Activated T-helper 1 cell treated with anti-CD3 and anti-CD28 coated beads, Interleukin-12 subunit alpha, Interleukin-12 subunit beta, Interleukin-2, Interleukin-4 antibody, amounts not matched to agents 30 ng/mL and 10 ng/mL and 1 ng/mL, durations not matched to agents 14 hours and 24 hours and 36 hours (primary cell): ENCODE measurements at places on chromosomes 7 and 10. TPM values are rescaled to one million over a fixed set of nuclear protein-coding genes. Genes with fewer than 3 reads are reported as not detected.

The TAS2R5 gene
- 0.67 and 0.98 TPM in 2 replicates for total RNA-seq

DNA sequence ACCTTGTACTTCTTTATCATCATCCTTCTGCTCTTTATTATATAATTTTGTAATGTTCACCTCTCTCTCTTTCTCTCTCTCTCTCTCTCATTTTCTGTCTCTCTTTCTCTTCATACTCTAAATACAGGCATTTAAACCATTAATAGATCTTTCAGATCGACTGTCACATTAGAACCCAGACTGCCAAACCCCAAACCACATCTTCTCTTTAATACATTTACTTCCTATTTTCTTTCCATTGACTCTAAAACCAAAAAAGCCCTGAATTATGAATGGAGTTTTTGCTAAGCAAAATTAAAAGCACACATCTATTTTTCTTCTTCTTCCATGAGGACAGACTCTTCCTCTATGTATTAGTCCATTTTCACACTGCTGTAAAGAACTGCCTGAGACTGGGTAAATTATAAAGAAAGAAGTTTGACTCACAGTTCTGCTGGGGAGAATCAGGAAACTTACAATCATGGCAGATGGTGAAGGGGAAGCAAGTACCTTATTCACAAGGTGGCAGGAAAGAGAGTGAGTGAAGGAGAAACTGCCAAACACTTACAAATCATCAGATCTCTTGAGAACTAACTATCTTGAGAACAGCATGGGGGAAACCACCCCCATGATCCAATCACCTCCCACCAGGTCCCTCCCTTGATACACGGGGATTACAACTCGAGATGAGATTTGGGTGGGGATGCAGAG is 272.7 kb upstream of the MGMT start:
- H3K27ac ChIP-seq, result no peak overlapping the region
- H3K4me3 ChIP-seq, result no peak overlapping the region
- no peaks in the 10 kb centered on the region for H3K4me1 ChIP-seq
- DNase-seq, result no peak
- H3K27me3 ChIP-seq, result peaks cover 9% of the 10 kb centered on the region

The CLCN1 gene
- total RNA-seq, result not detected in 2 replicates

The SPDYE9 gene
- not detected in 2 replicates for total RNA-seq

- no peaks in the 10 kb centered on the region for H3K4me1 ChIP-seq
- no peak overlapping the region for H3K27ac ChIP-seq
- no peak for DNase-seq
- no peaks in the 10 kb centered on the region for H3K36me3 ChIP-seq
- no peak overlapping the region for H3K4me3 ChIP-seq
These were observed 5.1 kb downstream of the RAPGEF5 start for GRCh38 chr7:22351878-22352277.

DNA sequence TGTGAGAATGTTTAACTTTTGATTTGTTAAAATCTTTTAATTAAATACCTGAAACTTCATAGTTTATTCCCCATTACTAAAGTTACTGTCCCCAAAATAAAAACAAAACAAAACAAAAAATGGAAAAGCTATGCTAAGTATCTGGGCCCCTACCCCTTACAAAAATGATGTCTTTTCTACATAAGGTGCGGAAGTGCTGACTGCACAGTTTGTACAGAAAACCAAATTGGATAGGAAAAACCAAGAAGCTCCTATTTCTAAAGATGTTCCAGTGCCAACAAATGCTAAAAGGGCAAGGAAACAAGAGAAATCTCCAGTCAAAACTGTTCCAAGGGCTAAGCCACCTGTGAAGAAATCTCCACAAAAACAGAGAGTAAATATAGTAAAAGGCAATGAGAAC is 50.5 kb downstream of the TASOR2 start:
- peaks cover 42% of the 10 kb centered on the region for H3K4me1 ChIP-seq
- peak overlapping the region; percentile 41 for H3K27ac ChIP-seq
- no peak for DNase-seq
- H3K27me3 ChIP-seq, result no peaks in the 10 kb centered on the region
- H3K36me3 ChIP-seq, result peaks cover 42% of the 10 kb centered on the region

The LRIT2 gene
- not detected in 2 replicates for total RNA-seq

- peaks cover 38% of the 10 kb centered on the region for H3K27me3 ChIP-seq
- H3K36me3 ChIP-seq, result peaks cover 3% of the 10 kb centered on the region
- peak overlapping the region; percentile 84 for H3K27ac ChIP-seq
- no peak overlapping the region for H3K4me3 ChIP-seq
- no peak for DNase-seq
- peaks cover 27% of the 10 kb centered on the region for H3K4me1 ChIP-seq
These were observed 6.1 kb upstream of the LAMB4 start for GRCh38 chr7:108136191-108136688.

DNA sequence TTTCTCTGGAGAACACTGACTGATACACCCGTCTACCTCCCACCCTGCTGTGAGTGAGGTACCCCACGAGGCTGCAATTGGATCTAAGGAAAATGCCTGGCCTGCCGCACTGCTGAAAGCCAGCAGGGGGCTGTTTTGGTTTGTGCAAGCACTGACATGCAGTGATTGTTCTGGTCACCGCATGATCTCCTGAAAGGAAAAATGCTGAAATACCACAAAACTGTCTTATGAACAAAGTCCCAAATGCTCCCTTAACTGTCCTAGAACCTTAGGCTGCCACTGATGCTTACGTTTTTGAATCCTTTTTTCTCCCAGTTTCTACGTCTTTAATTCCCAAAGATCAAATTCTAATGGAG is 132.7 kb downstream of the JCAD start:
- H3K4me1 ChIP-seq, result no peaks in the 10 kb centered on the region
- H3K27ac ChIP-seq, result no peak overlapping the region
- DNase-seq, result no peak
- H3K27me3 ChIP-seq, result peaks cover 7% of the 10 kb centered on the region

GRCh38 chr10:5623081-5623748 is 43.2 kb downstream of the ASB13 start:
- peak; percentile 72 for DNase-seq
- H3K4me3 ChIP-seq, result no peak overlapping the region
- no peaks in the 10 kb centered on the region for H3K4me1 ChIP-seq
- no peak overlapping the region for H3K27ac ChIP-seq
- peaks cover 6% of the 10 kb centered on the region for H3K27me3 ChIP-seq
- no peaks in the 10 kb centered on the region for H3K36me3 ChIP-seq

The STEAP1 gene
- 1.9 and 3.3 TPM in 2 replicates for total RNA-seq

GRCh38 chr7:101410743-101411507 is 48.2 kb downstream of the COL26A1 start:
- no peaks in the 10 kb centered on the region for H3K36me3 ChIP-seq
- no peak overlapping the region for H3K27ac ChIP-seq
- DNase-seq, result peak; percentile 20
- H3K27me3 ChIP-seq, result no peaks in the 10 kb centered on the region

The TAC1 gene
- total RNA-seq, result 0.31 and 0.51 TPM in 2 replicates

DNA sequence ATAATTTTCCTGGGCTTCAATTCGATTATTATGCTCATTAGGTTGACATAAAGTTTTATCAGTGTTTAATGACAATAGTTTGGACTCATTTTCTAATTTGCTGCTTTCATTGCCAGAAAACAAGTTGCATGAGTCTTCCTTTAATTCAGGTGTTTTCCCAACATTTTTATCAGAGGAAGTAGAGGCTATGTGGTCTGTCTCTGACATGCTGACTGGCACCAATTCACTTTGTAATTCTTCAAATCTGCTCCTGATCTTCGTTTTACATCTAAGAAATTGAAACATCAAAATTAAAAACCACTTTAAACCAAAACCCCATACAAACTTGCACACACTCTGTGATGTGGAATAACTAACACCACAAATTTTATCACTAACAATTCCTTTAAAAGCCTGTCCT is 10.9 kb downstream of the CCDC186 start:
- H3K36me3 ChIP-seq, result peaks cover 25% of the 10 kb centered on the region
- no peak for DNase-seq
- peak overlapping the region; percentile 6 for H3K27ac ChIP-seq
- H3K27me3 ChIP-seq, result no peaks in the 10 kb centered on the region
- peaks cover 24% of the 10 kb centered on the region for H3K4me1 ChIP-seq

DNA sequence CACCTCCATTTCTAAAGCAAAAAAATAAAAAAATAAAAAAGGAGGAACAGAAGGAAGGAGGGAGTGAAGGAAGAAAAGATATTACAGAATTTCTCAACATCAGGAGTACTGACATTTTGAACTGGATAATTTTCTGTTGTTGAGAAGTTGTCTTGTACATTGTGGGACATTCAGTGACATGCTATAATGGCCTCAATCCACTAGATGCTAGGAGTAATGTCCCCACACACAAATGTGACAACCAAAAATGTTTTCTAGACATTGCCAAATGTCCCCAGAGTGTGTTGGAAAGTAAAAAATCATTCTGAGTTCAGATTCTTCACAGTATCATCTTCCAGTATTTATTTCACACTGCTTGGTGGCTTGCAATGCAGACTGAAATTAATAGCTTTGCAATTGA is 6.5 kb downstream of the ZNF438 start:
- peaks cover 2% of the 10 kb centered on the region for H3K4me1 ChIP-seq
- no peak overlapping the region for H3K27ac ChIP-seq
- DNase-seq, result no peak
- no peaks in the 10 kb centered on the region for H3K27me3 ChIP-seq
- H3K4me3 ChIP-seq, result no peak overlapping the region
- H3K36me3 ChIP-seq, result peaks cover 2% of the 10 kb centered on the region

The BHLHA15 gene
- 0.57 and 0.73 TPM in 2 replicates for total RNA-seq

The HOXA11 gene
- total RNA-seq, result not detected in 2 replicates

The NKX2-3 gene
- total RNA-seq, result not detected in 2 replicates

The LDB3 gene
- 0.10 TPM in 1 of 2 replicates, not detected in the other for total RNA-seq

DNA sequence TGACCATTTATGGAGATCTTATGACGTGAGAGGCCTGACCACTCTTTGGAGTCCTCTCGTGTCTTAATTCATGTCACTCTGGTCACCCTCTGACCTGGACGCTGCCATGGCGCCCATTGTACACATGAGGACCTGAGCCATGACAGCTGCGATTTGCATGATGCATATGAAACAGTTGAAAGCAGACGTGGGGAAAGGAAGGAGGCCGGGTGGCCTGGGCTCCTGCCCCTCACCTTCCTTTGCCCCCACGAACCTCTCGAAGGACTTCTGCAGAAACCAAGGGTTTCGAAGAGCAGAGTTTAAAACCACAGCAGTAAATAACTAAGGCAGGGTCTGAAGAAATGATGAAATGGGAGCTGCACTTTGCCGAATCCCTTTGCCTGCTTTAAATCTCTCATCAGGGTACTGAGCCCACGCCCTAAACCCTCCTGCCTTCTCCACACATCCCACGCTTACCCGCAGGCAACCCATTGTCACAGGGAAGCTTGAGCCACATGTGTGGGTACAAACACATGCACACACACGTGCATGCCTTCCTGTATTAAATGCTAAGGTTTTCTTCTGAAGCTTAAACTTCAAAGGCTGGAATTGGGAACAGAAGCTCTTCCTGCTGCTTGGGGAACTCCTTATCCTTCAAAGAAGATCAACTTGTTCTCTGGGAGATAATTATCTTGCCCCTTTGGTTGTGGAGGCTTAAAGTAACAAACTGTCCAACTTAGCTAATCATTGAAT is 11.7 kb upstream of the CALML3 start:
- no peaks in the 10 kb centered on the region for H3K36me3 ChIP-seq
- peaks cover 10% of the 10 kb centered on the region for H3K4me1 ChIP-seq
- H3K27ac ChIP-seq, result no peak overlapping the region
- peaks cover 32% of the 10 kb centered on the region for H3K27me3 ChIP-seq

- H3K36me3 ChIP-seq, result no peaks in the 10 kb centered on the region
- H3K27me3 ChIP-seq, result no peaks in the 10 kb centered on the region
- H3K27ac ChIP-seq, result no peak overlapping the region
- DNase-seq, result no peak
- no peaks in the 10 kb centered on the region for H3K4me1 ChIP-seq
- H3K4me3 ChIP-seq, result no peak overlapping the region
These were observed 311.6 kb upstream of the SEMA3A start for GRCh38 chr7:84506151-84506550.

The ZP3 gene
- 4.0 and 4.2 TPM in 2 replicates for total RNA-seq

DNA sequence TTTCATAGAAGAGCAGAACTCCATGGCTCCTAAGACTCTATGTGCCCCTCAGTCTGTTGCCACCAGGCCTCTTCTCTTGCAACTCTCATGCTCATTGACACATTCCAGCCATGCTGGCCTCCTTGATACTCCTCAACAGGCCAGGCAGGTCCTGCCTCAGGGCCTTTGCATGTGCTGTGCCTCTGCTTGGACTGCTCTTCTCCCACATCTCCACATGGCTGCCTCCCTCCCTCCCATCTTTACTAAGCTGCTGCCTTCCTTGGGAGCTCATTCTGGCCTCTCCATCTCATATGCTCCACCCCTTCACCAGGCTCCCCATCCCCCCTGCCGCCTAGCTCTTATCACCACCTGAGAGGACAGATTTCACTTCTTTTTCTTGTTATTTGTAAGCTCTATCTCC is 103.8 kb upstream of the GPR26 start:
- H3K4me3 ChIP-seq, result no peak overlapping the region
- H3K27ac ChIP-seq, result no peak overlapping the region
- H3K4me1 ChIP-seq, result no peaks in the 10 kb centered on the region
- DNase-seq, result no peak
- peaks cover 6% of the 10 kb centered on the region for H3K27me3 ChIP-seq

The CLEC2L gene
- not detected in 2 replicates for total RNA-seq

DNA sequence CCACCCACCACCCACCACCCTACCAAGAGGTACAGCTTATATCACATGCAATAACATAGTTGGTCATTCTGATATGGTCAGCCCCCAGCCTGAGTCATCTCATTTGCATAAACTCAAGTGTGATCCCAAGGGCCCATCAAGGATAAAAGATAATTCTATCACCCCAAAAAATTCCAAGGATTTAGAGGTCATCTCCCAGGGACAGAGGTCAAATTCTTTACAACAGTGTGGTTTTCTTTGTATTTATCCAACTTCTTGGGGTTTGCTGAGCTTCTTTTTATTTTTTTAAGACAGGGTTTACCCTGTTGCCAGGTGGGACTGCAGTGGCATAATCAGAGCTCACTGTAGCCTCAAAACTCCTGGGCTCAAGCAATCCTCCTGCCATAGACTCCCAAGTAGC is 9.4 kb upstream of the GTPBP10 start:
- no peak overlapping the region for H3K27ac ChIP-seq
- no peaks in the 10 kb centered on the region for H3K4me1 ChIP-seq
- peaks cover 2% of the 10 kb centered on the region for H3K27me3 ChIP-seq
- H3K36me3 ChIP-seq, result no peaks in the 10 kb centered on the region

The PAPOLB gene
- not detected in 2 replicates for total RNA-seq

The PRR15 gene
- not detected in 2 replicates for total RNA-seq

DNA sequence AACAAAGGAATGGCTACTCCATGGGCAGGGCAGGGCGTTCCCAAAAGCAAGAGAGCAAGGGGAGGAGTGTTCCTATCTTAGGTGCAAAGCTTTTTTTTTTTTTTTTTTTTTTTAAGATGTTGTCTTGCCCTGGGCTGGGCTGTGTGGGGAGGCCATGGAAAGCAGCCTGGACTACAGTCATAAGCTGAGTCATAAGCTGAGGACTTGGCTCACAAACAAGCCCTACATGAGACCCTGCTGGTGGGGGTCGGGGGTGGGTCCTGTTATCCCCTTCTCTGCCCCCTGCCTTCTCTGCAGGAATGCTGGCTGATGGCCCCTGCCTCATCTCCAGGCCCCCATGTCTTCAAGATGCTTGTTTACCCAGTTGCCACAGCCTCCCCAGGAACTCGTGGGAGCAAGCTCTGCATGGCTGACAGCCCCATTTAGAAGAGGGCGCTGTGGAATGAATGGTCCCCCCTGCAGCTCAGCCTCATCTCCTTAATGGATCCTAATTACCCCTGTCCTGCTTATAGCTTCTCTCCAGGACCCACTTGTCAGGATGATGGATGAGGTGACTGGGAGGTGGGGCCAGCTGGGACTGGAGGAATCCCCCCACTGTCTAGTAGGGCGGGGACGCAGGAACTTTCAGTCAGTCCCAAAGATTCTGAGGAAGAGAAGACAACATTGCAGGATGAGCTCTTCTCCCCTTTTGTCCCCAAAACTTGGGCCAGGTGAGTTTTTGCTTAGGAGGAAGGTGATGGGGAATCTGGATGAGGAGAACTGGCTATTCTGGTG is 340.8 kb upstream of the PODXL start:
- no peaks in the 10 kb centered on the region for H3K36me3 ChIP-seq
- no peaks in the 10 kb centered on the region for H3K27me3 ChIP-seq
- H3K4me3 ChIP-seq, result no peak overlapping the region
- H3K27ac ChIP-seq, result no peak overlapping the region
- no peaks in the 10 kb centered on the region for H3K4me1 ChIP-seq
